ENCODE measurements at places on chromosomes 2 and 18.
A peak's percentile ranks its signal among the peaks of the same experiment; 100 is the strongest.

DNA sequence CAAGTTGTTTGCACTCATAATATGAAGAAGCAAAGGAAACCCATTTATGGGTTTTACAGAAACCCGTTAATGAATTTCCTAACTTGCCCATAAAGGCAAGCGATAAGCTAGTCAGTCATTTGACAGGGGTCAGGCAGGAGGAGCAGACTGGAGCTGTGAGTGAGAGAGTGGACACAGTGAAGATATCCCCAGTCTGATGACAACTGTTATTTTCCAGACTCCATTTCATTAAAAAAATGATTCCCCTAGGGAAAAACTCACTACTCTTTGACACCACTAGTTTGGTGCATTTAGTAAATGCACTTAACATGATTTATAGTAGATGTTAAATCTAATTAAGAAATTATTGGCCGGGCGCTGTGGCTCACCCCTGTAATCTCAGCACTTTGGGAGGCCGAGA, 80.8 kb downstream of the TGIF1 start:
- no peak for DNase-seq

DNA sequence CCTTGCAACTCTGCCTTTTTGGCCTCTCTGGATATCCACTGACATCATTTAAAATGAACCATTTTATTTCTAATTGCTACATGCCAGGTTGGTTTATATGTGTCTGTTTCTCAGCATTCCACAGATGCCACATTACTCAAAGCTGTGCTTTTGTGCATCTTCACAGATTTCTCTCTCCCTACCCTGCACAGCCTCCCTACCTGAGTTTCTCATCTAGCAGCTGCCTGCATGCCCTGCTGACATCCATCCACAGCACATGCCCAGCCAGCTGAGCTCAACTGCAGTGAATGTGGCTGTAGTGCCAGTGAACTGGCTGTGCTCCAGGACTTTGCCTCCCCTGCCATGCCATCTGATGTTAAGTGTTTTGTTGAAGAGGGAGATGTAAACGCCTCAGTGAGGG, 44.5 kb downstream of the PKP4 start:
- no peak for DNase-seq

- peak; percentile 31 for DNase-seq
Observed at GRCh38 chr18:44826418-44827259, 146.0 kb downstream of the SETBP1 start.

- DNase-seq = no peak
Observed at GRCh38 chr2:240255811-240256703, 115.6 kb upstream of the OTOS start.

- DNase-seq = no peak
Observed at GRCh38 chr2:45397292-45397691, 213.8 kb downstream of the SRBD1 start.

GRCh38 chr2:237744613-237745249, 53.8 kb upstream of the RBM44 start:
- DNase-seq = peak; percentile 94

GRCh38 chr18:5943514-5943913, 48.2 kb upstream of the TMEM200C start:
- DNase-seq = peak; percentile 47

DNA sequence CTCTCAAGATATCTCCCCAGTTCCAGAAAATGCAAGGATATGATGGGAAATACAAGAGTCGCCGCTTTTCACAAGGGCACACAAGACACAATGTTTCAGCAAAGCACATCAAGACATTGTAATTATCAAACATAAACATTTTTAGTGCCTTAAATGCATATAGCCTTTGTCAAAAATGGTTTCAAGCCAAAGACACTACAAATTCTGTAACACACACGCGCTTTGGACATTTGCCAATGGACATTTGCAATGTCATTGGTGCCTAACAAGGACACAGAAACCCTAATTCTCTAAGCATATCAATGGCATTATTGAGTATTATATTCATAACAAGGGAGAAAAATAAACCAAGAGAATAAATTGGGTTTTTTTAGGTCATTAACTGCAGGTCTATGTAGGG, 16.1 kb downstream of the ADD2 start:
- DNase-seq = no peak

GRCh38 chr2:119223521-119224390, at the start of gene STEAP3:
Gene STEAP3, plus strand, starts transcription at chr2:119223834. Its CDS starts 7,179 bp downstream, at chr2:119231013.
- DNase-seq = peak; percentile 51

- DNase-seq = no peak
Observed at GRCh38 chr2:58475756-58476155, 234.6 kb upstream of the FANCL start.

DNA sequence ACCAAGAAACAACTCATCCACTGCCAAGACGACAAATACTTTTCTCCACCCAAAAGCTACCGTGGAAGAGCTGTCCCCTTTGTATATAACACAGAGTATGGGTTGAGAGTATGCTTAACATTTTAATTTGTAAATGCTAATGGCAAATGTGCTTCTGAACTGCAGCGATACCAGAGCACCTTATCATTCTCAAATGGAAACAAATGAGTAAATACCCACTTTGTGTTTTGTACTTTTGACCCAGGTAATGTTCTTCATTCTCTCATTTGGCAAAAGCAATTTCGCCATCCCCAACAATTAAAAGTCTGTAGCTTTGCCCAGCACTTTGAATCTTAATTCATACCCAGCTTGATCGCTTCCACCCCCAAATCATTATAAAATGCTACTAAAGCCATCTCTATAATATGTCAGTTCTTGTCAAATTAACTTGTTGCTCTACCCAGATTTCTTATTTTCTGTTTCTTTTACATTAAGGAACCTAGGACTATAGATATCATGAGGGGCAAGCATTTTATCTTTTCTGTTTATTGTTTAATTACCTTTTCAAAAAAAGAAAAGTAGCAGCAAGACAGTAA, 6.2 kb upstream of the POU3F3 start:
- no peak for DNase-seq

DNA sequence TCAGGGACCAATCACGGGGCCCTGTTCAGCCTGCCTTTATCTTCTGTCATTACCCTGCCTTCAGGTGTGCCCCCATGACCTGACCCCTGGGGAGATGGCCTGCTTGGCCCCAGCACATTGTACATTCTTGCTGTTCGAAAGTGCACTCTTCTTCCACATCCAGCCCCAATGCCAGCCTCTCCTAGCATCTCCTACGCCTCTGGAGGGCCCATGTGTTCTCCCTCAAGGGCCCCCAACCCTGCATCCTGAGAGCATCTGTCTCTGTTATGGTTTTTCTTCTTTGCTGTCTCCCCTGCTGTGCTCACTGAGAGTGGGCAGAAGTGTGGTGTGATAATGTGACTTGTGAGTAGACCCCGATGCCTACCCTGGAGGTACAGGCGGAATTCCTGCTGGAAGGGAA, 41.5 kb upstream of the OTOS start:
- DNase-seq = no peak

GRCh38 chr2:201807452-201807999, 1.2 kb downstream of the CDK15 start:
- DNase-seq = no peak

DNA sequence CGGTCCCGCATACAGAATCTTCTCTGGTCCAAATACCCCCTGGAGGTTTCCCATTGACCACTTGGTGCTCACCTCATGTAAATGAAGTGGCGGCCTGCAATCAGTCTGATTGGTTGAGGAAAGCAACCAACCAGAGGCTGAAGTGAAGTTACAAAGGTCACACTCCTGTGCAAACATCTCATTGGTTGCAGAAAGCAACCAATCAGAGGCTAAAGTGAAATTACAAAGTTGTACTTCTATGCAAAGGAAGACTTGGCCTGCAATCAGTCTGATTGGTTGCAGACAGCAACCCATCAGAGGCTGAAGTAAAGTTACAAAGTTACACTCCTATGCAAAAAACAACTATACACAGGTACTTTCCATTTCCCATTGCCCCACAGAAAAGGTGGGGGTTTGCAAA, 2.5 kb upstream of the SP100 start:
- DNase-seq = no peak

GRCh38 chr2:174717916-174718315, 46.4 kb downstream of the CHRNA1 start:
- no peak for DNase-seq

- DNase-seq = no peak
Observed at GRCh38 chr2:227860221-227860641, 11.2 kb upstream of the DAW1 start.

- no peak for DNase-seq
Observed at GRCh38 chr2:45889053-45889452, 237.6 kb downstream of the PRKCE start.

DNA sequence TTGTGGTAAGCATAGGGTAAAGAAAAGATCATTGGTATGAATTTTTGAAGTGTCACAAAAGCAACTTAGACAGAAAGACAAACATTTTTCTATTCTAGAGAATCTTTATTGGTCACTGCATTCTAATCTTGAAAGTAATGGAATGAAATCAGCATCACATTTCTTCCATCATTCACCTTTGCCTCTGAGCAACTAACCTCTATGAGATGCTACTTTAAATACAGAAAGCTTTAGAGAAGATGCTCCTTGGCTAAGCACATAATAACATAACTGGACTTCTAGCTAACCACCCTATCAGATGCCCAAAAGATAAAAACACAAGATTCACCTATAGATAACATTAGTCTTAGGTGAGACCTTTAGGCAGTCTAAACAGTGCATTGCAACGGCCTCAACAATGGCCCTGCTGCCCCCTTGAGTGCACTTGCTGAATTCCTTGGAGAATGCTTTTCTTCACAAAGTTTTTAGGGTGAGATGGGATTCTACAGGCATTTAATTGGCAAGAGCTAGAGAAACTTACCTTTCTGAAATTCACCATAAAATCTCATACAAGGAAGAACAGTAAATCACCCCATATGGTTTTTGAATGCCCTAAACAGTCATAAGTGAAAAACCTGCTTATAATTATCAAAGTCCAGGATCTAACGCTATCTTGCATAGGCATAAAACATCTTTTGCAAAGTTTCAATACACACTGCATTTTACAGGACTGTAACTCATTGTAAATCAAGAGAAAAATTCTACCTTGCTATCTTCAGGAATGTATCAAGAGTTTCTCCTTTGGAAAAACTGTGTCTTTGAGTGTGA, 791.3 kb upstream of the CHAC2 start:
- DNase-seq = no peak
